ENCODE measurements at places on chromosomes 11 and 22.

DNA sequence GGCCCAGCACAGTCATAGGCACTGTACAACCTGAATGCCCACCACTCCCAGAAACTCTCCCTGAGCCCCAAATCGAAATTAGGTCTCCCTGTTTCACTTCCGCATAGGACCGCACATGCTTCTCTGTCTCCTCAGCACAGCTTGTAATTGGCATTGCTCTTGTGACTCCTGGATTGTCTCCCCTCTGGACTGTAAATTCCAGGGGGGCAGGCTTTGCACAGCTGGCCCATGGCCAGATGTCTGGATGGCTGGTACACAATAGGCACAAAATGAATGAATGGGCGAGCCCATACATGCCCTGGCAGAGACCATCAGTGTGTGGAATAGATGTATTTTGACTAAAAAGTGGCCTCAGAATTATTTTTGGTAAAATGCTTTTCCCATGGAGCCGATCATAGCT is 63.3 kb upstream of the PHF21B start:
- DNase-seq = no peak

DNA sequence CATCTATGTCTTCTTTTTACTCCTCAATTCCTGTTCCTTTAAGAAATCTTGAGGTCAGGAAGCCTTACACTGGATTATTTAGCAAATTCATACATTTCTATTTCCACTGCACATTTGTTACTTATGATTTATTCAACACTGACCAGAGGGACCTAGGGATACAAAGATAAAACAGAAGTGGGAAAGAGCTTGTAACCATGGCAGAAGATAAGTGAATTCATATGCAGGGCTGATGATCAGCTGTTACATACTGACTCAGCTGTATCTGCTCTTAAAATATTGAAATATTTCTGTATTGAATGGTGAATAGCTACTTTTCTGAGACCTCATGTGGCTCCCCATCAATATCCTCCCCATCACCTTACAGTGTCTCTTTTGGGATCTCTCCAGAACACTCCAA is 25.2 kb downstream of the HORMAD2 start:
- no peak for DNase-seq

DNA sequence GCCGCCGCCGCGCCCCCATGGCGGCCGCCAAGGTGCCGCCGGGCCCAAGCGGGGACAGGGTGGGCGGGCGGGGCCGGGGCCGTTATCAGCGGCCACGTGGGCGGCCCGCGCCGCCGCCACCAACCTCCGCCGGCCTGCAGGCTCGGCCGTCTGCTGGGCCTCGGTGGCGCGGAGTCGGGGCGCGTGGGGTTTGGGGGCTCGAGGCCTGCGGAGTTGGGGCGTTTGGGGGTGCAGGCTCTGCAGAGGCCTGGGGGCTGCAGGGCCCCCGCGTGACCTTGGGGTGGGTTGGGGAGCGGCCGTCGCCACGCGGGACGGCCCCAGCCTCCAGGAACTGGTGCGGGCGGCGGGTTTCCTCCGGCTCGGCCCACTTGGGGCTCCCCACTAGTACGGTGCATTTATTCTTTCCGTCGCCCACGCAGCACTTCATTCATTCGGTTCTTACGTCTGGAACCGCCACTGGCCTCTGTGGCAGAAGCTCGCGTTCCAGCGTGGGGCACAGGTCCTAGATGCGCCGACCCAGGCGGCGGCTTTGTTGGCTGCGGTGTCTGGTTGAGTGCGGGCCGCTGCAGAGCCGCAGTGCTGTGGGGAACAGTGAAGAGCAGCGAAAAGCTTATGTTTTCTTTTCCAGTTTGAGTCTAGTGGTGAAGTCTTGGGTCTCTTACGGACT is 740 bp upstream of the TRMT2A start:
- no peak for DNase-seq

- no peak for DNase-seq
These were observed 4.1 kb downstream of the NHERF4 start for GRCh38 chr11:119189393-119189792.

DNA sequence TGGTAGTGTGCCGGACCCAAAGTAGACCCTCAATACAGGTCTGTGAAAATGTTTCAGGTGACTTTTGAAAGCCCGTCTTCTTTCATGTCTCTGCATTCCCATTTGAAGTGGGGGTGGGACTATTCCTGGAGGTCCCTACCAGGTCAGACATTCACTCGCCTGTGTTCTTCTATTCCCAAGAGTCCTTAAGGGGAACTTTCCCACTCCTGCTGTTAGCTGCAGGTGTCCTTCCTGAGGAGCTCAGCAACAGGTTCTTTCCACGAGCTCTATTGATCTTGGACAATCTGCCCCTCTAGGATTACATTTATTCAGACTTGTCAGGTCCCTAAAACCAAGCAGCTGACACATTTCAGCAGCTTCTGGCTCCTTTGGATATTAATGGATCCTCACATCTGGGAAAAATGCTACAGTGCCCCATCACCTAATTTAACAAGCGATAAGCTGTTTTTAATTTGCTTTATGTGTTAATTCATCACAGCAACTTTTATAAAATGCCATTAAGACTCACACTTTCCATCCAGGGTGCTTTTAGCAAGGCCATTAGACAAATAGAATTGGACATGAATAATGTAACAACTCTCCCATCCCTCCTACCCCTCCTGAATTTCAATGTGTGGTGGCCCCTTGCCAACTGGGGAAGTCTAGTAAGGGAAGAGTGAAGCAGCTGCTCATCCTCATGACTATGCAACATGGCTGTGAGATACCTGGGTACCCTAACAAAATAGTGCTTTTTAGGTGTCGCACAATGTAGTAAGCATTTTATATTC is 259.5 kb upstream of the CCDC90B start:
- no peak for DNase-seq

GRCh38 chr11:7688238-7688826 is 15.0 kb upstream of the CYB5R2 start:
- peak; percentile 59 for DNase-seq

DNA sequence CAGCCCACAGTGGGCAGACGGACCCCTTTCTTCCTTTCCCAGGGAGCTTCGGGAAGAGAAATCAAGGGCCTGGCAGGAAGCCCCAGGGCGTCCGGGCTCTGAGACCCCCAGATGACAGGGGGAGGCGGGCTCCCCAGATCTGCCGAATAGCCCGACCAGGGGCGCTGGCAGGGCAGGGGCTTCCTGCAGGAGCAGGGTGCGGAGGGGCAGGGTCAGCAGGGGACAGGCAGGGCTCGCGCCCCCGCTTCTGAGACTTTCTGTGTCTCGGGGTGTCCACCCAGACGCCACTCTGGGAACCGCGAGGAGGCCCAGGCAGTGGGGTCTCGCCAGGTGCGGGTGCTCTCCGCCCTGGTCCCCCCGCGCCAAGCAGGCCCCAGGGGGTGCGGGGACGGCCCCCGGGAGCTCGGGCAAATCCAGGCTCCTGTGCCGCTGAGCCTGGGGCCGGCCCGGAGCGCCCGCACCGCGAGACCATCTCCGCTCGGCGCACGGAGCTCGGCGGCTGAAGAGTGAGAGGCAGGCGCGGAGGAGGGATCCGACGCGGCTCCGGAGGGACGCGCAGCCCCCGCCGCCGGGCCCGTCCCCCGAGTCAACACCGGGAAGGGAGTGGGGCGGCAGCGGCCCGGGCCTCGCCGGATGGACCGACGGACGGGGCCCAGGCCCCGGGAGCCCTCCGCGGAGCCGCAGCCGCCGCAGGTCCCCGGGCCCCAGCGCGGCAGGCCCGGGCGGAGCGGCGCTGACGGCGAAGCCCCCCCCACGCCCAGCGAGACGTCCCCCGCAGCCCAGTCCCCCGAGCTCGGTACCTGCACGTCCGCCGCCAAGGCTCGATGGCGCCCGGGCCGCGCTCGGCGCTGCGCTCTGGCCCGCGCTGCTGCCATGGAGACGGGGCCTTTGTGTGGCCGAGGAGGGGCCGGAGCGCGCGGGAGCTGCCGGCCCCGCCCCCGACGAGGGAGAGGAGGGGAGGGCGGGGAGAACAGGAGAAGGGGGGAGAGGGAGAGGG is at the start of gene PLXNB2:
TSS of gene PLXNB2 (minus strand) at position 894 of the 997 bp plus-strand sequence. CDS start 17,062 bp downstream, outside the sequence.
- DNase-seq = peak; percentile 84

GRCh38 chr11:95466416-95466815 is 235.4 kb upstream of the SESN3 start:
- DNase-seq = no peak

DNA sequence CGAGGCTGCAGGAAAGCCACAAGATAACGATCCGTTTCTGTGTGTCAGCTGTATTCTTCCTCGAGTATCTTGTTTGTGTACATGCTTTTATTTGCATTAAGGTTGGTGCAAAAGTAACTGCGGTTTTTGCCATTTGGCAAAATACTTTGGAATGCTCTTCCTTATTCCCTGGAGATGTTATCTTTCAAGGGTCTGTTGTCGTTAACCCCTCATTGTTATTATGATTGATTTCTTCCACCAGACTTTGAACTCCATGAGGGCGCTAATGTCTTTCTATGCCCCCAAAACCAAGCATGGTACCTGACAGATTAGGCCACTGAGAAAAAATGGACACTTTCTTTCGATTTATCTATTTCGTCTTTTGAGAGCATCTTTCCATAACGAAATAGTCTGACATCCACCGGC is 563 bp upstream of the PSMA1 start:
- no peak for DNase-seq

DNA sequence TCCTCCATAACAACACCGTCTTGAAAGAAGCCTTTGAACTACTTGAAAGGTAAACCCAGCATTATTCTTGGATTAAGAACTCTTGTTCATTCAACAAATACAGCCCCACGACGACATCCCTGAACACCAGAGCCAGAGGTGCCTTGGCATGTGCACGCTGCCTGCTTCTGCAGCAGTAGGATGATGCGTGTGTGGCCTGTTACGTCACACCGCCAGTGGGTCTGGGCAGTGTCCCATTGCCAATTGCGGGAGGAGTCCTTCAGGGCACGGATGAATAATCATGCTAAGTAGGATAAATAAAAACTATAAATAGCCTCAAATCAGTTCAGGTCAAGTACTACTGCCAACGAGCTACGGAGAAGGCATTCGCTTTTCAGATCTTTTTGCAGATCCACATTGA is 380.5 kb downstream of the SHANK2 start:
- DNase-seq = no peak

DNA sequence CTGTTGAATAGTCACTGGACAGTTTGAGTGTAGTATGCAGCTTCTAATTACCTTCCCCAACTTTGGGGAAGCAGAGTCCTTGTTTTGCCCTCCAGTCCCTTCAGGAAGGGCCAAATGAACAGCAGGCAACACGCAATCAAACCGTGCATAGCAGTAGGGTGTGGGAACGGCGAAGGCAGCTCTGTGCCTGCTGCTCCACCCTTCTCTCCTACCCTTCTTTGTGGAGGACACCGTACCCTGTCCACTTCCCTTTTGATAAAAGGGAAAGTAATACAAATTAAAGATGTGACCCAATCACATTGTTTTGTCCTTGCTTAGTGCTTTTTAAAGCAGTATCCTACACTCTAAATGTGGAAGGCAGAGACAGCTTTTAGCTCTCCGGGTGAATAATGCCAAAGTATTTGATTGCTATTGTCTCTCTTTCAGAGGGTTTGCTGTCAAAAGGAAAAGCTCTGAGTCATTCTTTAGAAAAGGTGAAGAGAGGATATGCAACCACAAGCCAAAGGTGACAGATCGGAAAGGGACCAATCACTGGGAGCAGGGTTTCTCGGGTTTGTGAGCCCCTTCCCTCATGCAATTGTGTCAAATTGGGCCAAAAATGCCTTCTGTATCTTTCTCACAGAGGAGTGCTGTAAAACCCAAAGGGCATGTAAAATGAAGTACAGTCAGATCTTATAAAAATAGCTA is 407.3 kb upstream of the CCDC90B start:
- no peak for DNase-seq
